ENCODE measurements at places on chromosomes 3 and 15.

DNA sequence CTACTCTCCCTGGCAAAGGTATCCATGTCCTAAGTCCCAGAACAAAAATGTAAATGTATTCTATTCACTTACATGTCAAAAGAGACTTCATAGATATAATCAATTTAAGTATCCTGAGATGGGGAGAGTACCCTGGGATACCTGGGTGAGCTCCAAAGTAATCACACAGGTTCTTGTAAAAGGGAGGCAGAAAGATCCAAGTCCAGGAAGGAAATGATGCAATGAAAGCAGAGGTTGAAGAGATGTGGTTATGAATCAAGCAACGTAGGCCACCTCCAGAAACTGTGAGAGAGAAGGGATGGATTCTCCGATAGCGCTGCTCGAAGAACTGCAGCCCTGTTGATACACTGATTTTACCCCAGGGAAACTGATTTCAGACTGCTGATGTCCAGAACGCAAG lies 93.9 kb upstream of the VGLL3 start:
- DNase-seq = no peak

GRCh38 chr15:100307241-100308212 lies 34.2 kb downstream of the ADAMTS17 start:
- DNase-seq = no peak

GRCh38 chr3:127457546-127458145 lies 132.9 kb downstream of the TPRA1 start:
- DNase-seq = peak; percentile 5

- no peak for DNase-seq
Observed at GRCh38 chr15:76829939-76830338, 75.2 kb downstream of the SCAPER start.

GRCh38 chr3:142086581-142087090 lies 62.7 kb downstream of the TFDP2 start:
- DNase-seq = no peak

- DNase-seq = no peak
Observed at GRCh38 chr3:138114431-138114918, 933 bp downstream of the DZIP1L start.

DNA sequence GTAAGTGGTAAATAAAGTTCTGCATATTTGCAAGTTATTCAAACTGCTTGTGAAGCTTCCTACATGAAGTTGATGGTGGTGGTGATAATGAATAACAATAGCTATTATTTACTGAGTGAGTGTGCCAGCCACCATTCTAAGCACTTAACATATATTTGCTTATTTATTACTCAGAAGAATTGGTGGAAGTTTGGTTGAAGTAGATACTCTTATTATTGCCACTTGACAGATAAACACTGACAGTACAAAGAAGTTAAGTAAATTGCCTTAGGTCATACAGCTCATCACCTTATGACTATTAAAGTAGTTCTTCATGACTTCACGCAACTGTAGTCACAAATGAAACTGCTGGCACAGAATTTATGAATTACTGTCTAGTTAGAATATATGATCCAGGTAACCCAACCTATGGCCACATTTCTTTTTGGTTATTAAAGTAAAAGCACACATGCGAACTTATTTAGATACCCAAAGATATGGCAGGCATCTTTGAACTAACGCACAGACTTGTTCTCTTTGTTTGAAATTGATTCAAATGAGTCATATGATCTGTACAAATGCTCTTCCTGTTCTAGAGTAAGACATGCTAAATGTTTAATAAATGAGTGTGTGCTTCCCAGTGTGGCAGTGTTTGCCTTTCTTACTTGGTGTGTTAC lies 99.8 kb upstream of the NR2F2 start:
- DNase-seq = no peak

DNA sequence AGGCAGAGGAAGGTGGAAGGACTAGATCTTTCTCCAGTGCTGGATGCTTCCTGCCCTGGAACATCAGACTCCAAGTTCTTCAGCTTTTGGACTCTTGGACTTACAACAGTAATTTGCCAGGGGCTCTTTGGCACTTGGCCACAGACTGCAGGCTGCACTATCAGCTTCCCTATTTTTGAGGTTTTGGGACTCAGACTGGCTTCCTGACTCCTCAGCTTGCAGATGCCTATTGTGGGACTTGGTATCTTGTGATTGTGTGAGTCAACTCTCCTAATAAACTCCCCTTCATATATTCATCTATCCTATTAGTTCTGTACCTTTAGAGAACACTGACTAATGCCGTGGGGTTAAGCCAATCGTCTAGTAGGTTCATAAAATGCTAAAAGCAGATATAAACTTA lies 8.8 kb upstream of the B3GNT5 start:
- DNase-seq = no peak

DNA sequence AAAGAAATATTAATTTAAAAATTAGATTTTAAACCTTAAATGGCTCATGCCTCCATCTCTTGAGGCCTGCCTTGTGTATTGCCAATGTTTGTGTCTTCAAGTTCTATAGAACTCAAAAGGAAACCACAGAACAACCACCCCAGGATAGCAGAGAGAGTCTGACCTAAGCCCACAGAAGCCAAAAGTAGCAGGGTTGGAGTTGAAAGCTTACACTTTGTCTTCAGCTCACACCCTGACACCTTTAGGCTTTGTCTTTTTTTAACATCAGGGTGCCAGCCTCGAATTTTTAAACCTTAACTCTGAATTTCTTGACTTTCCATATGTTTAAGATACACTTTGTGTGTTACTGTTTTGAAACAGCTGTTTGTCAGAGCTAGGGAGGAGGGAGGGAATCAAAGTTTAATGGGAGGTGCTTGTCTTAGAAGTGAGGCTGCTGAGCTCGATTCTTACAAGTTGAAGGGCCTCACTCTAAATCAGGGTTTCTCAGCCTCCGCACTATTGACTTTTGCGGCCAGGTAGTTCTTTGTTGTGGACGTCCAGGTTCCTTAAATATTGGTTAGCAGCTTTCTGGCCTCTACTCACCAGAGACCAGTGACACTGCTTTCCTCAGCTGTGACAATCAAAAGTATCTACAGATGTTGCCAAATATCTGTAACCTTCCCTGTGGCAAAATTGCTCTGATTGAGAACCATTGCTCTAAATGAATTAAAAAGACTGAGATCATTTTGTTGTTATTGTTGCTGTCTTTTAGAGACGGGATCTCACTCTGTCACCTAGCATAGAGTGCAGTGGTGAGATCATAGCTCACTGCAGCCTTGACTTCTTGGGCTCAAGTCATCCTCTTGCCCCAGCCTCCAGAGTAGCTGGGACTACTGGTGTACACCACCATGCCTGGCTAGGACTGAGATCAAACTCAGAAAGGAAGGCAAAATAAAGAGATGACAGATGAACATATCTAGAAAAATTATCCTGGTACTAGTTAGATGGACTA lies 139.2 kb upstream of the EOMES start:
- DNase-seq = no peak

DNA sequence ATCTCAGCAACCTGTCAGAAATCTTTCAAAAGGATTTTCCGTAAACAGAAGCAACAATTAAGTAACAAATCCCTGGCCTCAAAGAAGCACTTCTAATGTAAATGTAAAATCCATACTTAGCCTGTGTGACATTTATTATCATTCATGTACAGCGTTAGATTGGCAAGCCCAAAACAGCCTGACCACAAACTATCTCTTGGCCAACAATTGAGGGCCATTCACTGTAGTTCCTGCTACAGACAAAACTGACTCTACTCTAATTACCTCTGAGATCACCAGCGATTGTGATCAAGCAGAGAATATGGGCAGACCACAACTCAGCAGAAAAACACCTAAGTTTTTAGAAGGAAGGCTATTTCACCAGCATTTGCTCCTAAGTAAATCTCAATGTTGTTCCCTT lies 9.2 kb downstream of the SHQ1 start:
- no peak for DNase-seq

- DNase-seq = no peak
Observed at GRCh38 chr15:100777821-100778220, 101.8 kb upstream of the ALDH1A3 start.

DNA sequence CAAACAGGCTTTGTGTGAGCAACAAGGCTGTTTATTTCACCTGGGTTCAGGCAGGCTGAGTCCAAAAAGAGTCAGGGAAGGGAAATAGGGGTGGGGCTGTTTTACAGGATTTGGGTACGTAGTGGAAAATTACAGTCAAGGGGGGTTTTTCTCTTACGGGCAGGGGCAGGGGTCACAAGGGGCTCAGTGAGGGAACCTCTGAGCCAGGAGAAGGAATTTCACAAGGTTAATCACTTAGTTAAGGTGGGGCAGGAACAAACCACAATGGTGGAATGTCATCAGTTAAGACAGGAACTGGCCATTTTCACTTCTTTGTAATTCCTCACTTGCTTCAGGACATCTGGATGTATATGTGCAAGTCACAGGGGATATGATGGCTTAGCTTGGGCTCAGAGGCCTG lies 1592.8 kb upstream of the GBE1 start:
- no peak for DNase-seq

DNA sequence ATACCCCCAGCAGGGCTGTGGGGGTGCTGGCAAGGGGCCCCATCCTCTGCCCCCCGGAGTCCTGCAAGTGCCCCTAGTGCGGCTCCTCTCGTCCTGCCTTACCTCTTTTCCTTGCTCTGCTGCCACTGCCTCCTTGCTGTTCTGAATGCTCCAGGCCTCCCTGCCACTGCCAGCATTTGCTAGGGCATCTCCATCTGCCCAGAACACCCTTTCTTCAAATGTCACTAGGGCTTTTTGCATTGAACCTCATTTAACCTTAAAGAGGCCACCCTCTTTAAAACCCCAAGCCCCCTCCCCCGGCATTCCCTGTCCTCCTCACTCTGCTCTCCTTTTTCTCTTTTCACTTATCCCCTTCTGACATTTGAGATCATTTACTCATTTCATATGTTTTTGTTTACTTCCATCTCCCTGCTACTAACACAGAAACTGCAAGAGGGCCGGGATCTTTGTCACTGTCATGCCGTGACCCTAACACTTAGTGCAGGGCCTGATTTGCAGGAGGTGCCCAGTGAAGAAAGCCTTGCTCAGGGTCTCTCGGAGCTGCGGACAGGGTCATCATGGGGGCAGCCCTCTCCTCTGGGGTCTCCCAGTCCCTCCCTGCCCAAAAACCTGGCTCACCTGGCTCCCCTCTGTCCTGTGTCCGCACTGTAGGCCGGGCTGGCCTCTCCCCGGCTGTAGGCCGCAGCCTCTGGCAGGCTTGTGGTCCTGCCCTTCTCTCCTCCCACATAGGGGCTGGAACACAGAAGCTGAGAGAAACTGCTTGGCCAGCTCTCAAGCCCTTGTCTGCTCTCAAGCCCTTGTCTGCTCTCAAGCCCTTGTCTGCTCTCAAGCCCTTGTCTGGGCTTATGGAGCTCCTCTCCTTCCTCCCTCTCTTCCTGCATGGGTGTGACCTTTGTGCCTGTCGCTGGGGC lies at the start of gene ACOX2:
ACOX2 (minus strand) TSS at position 690 of the 911 bp plus-strand sequence. CDS start 2,084 bp downstream, outside the sequence.
- no peak for DNase-seq

GRCh38 chr3:12370758-12371157 lies 81.9 kb downstream of the PPARG start:
- DNase-seq = no peak

GRCh38 chr3:128702391-128702790 lies 23.6 kb upstream of the RAB7A start:
- no peak for DNase-seq

DNA sequence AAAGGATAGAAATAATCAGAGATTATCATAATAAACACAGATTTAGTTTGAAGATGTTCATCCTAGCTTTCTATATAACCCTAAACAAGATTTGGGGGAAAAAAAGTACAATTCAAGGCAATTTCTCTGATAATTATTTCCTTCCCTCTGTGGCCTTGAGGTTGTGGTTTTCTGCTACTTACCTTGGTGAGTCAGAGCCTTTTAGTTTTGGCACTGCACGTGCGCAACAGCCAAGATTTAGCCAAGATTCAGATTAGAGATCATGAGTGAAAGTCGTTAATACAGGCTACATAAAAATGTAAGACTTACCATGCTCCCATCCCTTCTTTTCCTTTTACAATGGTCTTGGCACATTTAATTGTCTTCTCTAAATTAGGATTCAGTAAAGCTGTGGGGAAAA lies 6.7 kb downstream of the LYZL4 start:
- DNase-seq = no peak

DNA sequence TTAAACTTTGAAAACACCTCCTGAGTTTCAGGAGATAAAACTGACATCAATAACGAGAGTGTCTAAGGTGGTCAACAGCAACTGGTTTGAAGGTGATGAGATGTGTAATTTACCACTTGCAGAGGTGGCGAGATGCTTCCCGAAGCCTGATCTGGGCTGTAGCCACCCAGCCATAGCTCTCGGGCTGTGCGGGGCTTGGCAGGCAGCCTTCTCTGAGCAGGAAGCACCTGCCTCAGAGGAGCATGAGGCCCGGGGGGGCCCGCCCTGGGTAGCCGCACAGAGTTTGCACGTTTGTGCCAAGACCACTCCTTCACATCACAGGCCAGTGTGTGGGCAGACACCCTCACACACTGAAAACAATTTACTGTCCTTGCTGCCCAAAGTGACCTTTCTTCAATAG lies 220.3 kb downstream of the CACNA2D3 start:
- DNase-seq = no peak

- no peak for DNase-seq
Observed at GRCh38 chr3:181796641-181797040, 84.9 kb downstream of the SOX2 start.

GRCh38 chr3:195208631-195209030 lies 62.3 kb downstream of the XXYLT1 start:
- no peak for DNase-seq

DNA sequence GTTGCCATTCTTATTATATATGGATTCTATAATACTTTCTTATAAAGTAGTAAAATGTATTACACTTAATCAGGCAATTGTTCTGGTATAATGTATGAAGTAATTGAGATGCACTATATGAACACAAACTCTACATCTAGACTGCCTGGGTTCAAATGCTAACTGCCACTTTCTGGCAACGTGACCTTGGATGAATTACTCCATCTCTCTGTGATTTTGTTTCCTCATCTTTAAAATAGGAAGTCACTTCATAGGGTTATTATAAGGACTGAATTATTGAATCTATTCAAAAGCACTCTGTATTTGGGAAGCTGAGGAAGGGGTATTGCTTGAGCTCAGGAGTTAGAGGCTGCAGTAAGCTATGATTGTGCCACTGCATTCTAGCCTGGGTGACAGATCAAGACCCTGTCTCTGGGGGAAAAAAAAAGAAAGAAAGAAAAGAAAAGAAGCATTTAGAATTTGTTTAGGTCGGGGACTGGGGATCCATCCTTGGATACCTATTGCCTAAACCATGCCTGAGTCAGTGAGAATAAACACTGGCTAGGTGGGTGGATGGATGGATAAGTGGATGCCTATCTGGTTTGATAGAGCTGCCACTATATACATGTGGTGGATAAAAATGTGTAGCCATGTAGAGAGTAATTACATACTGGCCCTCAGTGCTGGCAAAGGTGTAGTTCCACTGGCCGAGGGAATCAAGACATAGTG lies 2.5 kb downstream of the TM4SF1 start:
- no peak for DNase-seq

DNA sequence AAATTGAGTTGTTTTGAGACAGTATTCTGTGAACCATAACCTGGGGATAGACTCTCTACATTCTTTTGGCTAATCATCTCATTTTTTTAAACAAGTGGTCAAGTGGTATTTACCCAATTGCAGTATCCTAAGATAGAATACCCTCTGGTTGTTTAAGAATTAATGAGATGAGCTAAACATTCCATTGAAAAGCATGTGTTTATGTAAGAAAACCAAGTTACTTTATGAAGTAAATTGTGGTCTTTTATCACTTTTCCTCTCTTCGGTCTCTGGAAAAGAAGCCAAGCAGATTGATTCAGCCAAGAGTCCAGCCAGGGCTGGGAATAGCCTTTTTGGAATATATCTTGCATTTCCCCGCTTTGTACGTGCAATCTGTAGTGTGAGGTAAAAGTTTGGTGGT lies 185.7 kb upstream of the TOPAZ1 start:
- no peak for DNase-seq
